ENCODE measurements at places on chromosomes 6 and 20.

DNA sequence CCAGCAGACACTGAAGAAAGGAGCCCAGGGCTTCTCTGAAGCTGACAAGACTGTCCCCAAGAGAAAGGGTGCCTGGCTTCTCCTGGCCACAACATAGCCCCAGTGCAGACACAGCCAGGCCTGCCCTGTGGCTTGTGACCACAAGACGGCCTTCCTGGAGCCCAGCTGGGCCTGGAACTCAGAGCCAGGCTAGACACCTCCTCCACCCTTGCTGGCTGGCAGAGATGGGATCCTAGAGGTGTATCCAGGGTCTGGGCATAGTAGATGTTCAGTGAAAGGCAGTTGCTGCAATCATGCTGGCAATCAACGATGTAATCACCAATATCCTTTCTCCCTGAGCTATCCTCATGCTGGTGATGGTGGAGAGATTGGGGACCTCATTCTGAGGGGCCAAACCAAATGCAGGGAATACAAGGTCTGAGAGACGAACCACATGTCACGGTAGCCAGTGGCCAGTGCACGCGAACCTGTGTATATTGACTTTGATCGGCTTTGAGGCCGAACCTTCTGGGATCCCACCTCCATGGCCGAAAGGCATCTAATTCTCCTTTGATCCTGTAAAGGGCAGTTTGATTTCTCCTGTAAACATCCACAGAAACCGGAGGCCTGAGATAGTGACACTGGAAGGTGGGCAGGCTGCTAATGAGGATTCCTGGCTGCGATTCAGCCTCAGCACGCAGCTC, 115.2 kb downstream of the PSMB1 start:
- no peak for DNase-seq

- DNase-seq: no peak
These were observed 42.5 kb upstream of the BMP5 start for GRCh38 chr6:55917751-55918415.

GRCh38 chr6:52299653-52300052, 15.1 kb upstream of the MCM3 start:
- no peak for DNase-seq

DNA sequence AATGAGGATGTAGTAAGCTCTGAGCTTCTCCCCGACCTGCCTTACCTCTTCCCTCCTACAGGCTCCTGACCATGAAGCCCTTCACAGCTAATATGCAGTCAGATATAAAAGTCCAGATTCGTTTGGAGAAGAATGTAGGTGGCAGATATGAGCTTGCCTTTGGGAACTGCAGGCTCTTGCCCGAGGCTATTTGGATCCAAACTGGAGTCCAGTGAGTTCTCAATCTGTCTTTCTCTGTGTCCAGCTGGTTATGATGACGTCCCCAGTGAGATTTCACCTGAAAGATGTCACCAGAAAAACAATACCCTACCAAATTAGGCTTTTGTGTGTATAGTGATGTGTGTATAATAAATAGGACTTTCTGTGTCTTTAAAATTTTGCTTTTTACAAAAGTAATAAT, 14.7 kb upstream of the BPIFA3 start:
- DNase-seq: no peak

GRCh38 chr6:147507162-147508041, 1.1 kb upstream of the SAMD5 start:
- no peak for DNase-seq

DNA sequence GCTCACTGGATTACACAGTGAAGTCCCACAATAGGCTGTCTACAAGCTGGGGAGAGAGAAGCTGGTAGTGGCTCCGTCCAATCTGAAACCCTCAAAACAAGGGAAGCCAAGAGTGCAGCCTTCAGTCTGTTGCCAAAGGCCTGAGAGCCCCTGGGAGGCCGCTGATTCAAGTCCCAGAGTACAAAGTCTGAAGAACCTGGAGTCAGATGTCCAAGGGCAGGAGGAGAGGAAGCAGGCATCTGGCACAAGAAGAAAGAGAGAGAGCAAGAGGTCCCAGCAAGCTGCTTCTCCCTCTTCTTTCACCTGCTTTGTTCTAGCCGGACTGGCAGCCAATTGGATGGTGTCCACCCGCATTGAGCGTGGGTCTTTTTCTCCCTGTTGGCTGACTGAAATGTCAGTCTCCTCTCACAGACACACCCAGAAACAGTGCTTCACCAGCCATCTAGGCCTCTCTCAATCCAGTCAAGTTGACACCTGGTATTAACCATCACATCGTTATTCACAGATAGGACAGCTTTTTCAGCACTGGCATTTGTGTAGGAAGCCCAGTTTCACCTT, 51.2 kb downstream of the CRYBG1 start:
- no peak for DNase-seq

GRCh38 chr20:47111576-47111975, 216.9 kb downstream of the EYA2 start:
- DNase-seq: no peak

DNA sequence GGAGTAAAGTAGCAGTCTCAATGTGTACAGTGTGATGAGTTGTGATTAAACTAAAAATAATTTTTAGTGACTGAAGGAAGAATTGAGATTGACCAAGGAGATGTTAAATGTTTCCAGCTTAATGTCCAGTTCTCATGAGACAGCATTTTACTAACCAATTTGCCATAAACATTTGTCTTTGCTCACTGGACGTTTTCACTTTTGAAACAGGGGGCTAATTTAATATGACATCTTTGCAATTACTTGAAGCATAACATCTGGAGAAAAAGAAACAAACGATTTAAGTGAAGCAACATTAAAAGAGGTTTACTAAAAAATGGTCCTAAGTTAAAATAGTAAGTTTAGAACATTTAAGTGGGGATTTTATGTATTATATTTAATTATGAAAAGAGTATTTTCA, 443.8 kb downstream of the BCKDHB start:
- no peak for DNase-seq

DNA sequence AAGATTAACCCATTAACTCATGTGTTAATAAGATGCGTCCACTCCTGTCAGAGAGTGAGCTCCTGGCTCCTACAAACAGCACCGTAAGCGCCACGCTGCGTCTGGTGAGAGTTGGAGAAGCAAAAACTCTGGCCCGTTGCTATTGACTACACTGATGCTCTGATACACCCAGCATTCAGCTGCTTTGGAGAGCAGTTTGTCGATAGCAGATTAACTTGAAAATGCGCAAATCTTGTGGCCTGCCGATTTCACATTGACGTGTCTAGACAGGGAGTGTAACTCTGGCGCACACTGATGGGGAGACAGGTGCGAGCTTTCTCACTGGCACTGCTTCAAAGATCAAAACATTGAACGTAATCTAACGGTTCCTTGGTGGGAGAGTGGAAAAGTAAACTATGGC, 151.7 kb upstream of the RPS6KA2 start:
- no peak for DNase-seq

DNA sequence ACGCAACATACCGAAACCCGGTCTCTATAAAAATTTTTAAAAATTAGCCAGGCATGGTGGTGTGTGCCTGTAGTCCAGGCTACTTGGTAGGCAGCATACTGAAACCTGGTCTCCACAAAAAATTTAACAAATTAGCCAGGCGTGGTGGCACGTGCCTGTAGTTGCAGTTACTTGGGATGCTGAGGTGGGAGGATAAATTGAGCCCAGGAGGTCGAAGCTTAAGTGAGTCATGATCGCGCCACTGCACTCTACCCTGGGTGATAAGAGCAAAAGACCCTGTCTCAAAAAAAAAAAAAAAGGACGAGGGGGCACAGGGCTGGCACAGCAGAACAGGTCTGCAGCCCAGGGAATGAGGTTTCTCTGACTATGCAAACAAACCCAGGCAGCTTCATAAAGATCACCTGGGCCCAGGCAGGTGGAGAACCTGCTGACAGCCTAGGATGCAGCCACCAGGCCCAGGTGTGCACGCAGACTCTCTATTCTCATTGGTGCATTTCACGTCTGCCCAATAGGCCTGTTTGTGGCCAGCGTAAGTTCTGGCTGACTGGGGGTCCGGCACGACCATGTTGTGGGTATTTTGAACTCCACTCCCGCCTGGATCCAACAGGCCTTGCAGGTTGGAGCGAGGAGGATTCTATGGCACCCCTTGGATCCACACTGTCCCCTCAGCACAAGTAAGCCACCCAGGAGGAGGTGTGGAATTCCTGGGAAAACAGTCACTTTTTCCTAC, 204.5 kb downstream of the PREX1 start:
- DNase-seq: no peak

DNA sequence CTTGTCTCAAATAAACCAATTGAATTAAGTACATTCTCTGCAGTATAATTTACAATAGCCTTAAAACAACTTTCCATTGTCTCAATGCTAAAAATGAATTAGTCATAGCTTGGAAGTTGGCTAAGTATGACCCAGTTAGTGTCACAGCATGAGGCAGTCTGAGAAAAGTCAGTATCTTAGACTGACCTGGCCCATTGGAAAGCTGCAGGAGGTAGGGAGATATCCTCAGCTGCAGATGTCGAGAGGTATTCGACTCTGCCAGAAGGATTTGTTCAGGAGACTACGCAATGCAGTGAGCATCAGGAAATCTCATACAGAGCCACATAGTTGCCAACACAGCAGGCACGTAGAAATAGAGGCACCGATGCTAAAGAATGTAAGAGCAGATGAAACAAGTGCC, 350.9 kb upstream of the NRSN1 start:
- no peak for DNase-seq

DNA sequence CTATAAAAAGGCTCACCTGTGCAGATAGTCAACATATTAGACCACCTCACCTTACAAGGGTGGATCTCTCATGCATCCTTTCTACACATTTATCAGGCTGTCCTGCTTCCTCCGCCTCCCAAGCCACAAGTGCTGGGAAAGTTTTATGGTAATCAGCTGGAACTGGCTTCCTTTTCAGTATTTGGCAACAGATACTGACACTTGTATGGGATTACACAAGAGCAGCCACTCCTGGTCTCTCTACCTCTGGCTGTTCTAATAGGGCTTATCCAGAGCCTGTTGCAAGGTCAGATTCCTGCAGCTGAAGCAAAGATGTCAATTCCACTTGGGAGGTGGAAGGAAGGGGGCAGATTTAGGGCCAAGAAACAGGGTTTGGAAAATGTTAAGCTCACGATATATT, 503 bp upstream of the GPLD1 start:
- DNase-seq: no peak

- no peak for DNase-seq
These were observed 157.9 kb upstream of the STXBP5 start for GRCh38 chr6:147046141-147046877.

GRCh38 chr6:14883921-14884320, 361.9 kb upstream of the JARID2 start:
- DNase-seq: no peak

DNA sequence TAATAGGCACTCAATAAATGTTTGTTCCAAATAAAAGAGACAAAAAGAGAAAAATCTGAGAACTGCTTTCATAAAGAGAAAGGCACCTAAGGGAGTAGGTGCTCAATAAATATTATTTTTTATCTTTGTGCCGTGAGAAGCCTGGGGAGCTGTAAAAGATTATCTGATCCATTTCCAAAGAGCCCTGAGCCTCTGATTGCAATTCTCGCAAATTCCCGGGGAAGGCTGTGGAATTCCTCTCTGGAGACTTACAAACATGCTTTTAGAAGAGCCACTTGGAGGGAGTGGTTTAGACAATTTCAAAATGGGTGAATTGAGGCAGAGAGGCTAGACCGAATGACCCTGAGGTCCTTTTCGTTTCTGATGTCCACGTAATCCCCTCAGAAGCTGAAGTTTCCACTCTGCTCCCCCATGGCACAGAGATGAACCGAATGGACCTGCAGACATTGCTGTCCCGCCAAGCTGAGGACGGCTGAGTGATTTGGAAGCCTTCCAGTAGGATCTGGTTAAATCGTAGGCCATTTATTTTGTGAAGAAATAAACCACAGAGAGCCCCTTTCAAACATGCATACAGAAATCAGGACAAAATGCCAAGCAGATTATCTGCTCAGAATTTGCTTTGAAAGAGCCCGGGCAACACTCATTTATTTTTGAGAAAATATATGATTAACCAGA, 77.8 kb downstream of the PKHD1 start:
- no peak for DNase-seq

DNA sequence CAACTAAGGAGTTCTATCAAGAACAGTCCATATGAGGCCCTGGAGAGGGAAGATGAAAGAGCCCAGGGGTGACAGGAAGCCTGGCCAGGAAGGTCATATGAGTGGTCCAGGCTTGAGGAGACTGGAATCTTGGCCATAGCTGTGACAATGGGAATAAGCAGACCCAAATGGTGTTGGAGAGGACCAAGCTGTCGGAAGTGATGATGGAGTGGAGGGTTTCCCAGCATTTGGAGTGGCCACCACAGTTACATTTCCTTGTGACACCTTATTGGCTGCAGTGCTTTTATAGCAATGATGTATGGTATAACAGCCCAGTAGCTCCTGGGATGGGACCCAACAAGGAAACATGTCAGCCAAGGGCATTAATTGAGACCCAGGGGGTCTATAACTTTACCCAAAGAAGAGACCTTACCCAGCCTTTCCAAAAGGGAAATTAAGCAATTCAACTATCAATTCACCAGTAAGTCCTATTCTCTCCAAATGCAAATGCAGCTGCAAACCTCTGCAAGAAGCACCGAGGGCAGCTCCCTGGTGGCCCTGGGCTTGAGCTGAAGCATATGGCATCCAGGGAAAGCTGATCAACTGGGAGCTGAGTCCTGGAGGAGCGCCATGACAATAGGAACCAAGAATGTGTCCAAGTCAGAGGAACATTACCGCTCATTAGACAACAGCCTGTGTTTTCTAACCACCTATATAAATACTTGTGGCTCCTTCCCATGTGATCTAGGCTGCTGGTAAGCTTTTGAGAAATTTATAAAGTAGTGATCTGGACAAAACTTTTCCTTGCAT, 219.4 kb downstream of the SOD2 start:
- DNase-seq: no peak

GRCh38 chr20:43736588-43737158, 9.9 kb upstream of the GTSF1L start:
- no peak for DNase-seq

GRCh38 chr6:4460586-4461475, 315.4 kb upstream of the CDYL start:
- no peak for DNase-seq

DNA sequence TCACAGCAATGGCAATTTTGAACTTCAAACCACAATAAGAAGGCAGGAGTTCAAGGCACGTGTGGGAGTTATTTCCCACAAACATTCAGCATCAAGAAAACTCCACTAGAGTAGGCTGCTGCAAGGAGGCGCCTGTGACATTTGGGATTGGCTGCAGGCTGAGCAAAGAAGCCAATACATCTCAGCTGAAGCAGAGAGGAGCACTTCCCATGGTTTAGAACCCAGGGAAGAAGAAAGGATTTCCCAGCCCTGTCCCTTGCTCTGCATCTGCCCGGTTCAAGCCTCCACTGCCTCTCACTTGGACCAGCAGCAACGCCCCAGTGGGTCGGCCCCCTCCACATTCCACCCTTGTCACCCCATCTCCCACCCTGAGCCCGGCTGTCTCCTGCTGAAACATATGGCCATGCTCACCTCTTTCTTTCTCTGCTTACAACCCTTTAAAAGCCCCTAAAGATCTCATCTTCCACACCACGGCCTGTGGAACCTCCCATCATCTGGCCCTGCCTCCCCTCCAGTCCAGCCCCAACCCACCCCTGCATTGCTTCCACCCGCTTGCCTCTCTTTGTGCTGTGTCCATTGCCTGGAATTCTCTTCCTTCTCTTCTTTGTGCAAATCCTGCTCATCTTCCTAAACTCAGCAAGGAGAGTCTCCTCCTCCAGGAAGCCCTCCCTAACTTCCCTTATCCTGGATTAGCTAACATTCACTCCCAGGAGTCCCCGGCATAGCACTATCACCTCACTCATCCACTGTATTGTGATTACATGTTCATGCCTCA, 128.3 kb downstream of the ANKRD60 start:
- DNase-seq: no peak

All from SHP77 treated with DMSO at 0.1 percent for 48 hours (cell line).